ENCODE measurements at places on chromosomes 7 and 10.

GRCh38 chr7:99116144-99116543, 27.8 kb downstream of the SMURF1 start:
- no peak for DNase-seq

DNA sequence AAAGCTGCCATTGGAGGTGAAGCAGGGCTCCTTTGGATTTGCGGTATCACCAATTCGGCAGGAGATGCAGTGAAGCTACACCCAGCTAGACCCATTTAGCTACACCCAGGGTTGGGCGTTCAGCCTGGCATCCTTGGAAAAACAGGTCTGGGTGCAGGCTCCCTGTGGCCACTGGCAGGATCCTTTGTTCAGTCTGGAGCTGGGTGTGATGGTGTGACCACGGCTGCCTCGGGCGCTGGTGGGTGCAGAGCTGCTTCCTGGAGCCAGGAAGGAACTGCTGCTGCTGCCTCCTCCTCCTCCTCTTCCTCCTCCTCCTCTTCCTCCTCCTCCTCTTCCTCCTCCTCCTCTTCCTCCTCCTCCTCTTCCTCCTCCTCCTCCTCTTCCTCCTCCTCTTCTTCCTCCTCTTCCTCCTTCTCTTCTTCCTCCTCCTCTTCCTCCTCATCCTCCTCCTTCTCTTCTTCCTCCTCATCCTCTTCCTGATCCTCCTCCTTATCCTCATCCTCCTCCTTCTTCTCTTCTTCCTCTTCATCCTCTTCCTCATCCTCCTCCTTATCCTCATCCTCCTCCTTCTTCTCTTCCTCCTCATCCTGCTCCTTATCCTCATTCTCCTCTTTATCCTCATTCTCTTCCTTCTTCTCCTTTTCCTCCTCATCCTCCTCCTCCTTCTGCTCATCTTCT, 84.0 kb downstream of the GRK5 start:
- DNase-seq = no peak

DNA sequence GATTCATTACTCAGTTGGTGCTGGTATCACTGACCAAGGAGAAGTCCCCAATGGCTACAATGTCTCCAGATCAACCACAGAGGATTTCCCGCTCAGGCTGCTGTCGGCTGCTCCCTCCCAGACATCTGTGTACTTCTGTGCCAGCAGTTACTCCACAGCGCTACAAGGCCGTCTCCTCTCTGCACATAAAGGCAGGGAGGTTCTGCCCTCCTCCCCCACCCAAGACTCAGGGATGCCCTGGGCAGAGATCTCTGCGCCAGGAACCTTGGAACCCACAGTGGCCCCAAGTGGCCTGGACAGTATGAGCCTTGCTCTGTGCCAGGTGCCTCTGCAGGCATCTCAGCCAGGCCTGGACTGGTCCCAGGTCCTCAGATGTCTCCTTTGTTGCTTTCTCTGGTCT, 193.4 kb upstream of the PRSS58 start:
- no peak for DNase-seq

GRCh38 chr7:47684728-47685127, 102.8 kb upstream of the TNS3 start:
- no peak for DNase-seq

DNA sequence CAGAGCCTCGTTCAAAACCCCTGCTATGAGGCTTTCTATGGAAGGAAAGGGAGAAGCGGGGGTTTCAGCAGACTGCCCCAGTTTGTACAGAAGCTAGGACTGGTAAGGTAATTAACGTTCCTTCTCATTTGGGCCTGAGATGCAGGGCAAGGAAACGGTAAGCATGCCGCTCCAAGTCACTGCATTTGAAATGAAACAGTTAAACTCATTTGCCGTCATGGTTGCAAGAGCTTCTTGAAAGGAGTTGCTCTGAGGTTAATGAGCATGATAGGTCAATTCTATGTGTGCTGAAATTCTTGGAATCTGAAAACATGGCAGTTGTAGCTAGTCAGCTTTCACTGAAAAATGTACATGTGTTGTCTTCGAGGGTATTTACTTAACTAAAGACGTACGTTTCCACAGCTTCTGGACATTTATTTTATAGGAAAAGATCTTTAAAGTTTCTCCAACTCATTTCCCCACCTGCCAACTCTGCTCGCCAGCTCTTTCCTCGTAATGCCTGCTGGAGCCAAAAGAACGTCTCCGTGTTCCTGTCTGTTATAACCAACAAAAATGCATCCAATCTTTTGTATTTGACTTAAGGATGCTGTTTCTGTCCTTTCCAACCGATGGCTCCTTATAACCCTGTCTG, 73.3 kb downstream of the ADAM12 start:
- DNase-seq = no peak

- DNase-seq = no peak
Observed at GRCh38 chr10:48557511-48558123, 47.3 kb downstream of the ARHGAP22 start.

GRCh38 chr7:104033837-104034236, 44.4 kb upstream of the RELN start:
- no peak for DNase-seq

DNA sequence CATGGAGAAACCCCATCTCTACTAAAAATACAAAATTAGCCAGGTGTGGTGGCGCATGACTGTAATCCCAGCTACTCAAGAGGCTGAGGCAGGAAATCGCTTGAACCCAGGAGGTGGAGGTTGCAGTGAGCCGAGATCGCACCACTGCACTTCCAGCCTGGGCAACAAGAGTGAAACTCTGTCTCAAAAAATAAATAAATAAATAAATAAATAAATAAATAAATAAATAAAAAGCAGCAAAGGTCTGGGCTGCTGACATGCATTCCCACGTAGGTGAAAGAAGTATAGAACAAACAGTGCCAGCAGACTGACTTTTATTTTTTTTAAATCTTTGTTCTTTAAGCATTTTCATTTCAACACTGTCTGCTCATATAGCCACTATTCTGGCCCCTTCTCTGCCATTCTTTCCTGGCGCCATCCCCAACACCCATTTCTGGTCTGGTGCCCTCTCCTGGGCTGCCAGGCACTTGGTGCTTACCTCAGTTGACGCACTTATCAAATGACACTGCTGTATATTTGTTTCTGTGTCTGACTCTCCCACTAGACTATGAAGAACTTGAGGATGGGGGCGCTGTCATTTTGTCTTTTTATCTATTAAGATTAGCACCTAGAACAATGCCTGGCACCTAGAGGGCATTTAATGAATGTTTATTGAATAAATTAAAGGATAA, 15.6 kb downstream of the FAM107B start:
- no peak for DNase-seq

Measured in germinal center (tissue), 1 donor.